ENCODE measurements at places on chromosomes 4 and X.

- no peak for DNase-seq
Measured at GRCh38 chr4:171157462-171158082, 655.6 kb upstream of the GALNTL6 start.

DNA sequence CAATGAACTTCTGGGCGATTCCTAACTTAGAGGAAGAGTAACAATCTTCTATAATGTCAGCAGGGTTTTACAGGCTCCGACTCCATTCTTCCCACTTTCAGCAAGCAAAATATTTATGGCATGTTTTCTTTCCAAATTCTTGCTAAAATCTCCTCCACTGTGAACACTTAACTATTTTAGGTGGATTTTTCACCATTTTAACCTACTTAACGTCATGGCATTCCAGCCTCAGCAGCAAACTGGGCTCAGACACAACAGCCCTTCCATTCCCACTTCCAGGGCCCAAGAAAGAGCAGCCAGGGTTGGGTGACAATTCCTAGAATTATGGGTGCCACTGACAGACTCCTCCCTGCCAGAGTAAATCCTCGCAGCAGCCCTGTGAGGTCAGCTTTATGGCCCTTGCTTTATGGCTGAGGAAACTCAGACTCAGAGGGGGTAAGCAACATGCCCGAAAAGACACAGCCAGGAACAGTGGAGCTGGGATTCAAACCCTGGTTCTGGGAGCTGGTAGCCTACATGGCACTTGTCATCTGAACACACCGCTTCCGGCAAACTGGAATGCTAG is 112.8 kb upstream of the MAP3K15 start:
- DNase-seq: no peak

GRCh38 chr4:109611045-109611646 is 51.1 kb downstream of the MCUB start:
- no peak for DNase-seq

DNA sequence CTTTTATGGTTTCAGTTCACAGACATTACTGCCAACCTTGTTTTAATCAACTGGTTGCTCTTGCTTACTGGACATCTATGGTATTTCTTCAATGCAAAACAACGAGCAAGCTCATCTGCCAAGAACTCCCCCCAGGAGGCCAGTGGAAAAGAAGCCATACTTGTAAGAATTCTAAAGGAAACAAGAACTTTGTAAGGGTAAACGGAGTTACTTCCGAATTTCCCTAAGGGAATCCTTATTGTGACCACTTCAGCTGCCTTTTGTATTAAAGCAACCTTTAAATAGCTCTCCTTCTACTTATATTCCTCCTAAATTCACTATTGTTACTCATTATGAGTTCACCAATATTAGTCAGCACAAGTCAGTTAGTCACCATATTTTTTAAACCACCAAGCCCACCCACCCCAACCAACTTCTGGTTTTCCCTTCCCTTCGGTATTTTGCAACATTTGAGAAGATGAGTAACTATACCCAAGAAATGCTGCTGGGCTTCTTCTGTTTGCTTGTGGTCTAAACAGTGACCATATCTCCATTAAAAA is 602.8 kb upstream of the DIPK2B start:
- DNase-seq: no peak

- no peak for DNase-seq
Measured at GRCh38 chrX:48747415-48748016, 14.0 kb upstream of the GLOD5 start.

DNA sequence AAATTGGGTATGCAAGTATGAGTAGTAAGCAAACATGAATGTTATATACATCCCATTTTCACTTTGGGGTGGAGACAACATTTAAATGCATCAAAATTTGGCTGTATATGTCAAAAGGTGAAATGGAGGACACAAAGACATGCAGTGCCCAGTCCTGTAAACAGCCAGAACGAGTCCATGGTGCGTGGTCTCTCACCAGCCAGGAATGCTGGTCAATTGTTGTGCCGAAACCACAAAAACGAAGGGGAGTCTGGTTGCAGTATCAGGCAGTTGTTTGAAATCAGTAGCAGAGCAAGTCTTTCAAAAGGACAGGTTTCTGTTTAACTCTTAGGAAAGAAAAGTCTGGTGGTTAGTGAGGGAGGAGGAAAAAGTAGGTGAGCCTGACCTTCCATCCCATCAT is 22.3 kb upstream of the RNF150 start:
- DNase-seq: no peak

- DNase-seq: no peak
Measured at GRCh38 chrX:107384397-107385105, 64.9 kb upstream of the FRMPD3 start.

- no peak for DNase-seq
Measured at GRCh38 chr4:89897867-89898266, 3.2 kb downstream of the MMRN1 start.

DNA sequence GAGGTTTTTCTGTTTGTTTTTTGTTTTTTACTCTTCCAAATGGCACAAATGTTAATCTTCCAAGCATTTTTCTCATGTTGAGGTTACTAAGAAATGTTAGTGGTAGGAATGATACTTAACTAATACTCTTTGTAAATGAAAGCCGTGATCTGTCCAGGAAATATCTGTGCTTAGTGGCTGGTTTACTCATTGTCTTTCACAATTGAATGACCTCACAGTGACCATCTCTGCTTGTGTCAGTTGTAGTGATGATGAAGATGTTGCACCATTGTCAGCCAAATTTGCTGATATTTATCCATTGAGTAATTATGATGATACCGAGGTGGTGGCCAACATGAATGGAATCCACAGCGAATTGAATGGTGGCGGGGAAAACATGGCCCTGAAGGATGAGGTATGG is 93.5 kb downstream of the TNIP2 start:
- DNase-seq: no peak

- DNase-seq: no peak
Measured at GRCh38 chr4:88481537-88481936, 24.6 kb downstream of the HERC5 start.

- no peak for DNase-seq
Measured at GRCh38 chrX:78327370-78328086, at the start of gene CYSLTR1. CYSLTR1 (minus strand) TSS chrX:78327611; CDS start chrX:78273746, 53,865 bp downstream.

DNA sequence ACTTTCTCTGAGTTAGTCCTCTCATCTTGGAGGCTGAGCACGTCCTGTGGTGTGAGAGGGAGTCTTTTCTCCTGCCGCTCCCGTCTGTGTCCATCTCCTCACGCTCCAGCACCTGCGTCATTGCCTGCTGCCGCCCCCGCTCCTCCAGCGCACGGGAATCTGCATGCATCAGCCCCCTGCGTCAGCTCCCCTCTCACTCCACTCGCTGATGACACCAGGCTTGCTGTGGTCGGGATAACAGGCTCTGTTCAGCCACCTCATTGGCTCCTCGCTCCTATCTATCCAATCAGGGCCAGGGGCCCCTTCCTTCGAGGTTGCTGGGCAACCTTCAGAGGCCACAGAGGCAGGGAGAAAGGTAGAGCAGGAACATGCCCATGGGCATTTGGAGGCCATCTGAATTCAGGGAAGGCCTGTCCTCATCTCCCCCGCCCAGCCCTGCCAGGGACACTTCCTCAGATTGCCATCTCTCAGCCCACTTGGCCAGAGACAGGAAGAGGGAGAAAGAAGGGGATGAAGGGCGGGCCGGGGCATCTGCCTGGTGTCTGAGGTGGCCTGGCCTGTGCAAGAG is 9.3 kb downstream of the ZNF185 start:
- DNase-seq: no peak

DNA sequence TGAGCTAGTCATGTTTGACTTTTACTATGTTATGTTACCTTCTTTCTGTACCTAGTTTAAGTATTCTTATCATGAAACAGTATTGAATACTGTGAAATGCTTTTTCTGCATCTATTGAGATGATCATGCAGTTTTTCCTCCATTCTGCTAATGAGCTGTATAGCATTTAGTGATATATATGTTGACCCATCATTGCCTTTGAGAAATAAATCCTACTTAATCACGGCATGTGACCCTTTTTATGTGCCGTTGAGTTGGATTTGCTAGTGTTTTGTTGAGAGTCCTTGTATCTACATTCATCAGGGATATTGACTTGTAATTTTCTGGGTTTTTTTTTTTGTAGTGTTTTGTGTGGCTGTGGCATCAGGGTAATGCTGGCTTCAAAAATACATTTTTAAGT is 537.7 kb upstream of the AADAT start:
- no peak for DNase-seq

DNA sequence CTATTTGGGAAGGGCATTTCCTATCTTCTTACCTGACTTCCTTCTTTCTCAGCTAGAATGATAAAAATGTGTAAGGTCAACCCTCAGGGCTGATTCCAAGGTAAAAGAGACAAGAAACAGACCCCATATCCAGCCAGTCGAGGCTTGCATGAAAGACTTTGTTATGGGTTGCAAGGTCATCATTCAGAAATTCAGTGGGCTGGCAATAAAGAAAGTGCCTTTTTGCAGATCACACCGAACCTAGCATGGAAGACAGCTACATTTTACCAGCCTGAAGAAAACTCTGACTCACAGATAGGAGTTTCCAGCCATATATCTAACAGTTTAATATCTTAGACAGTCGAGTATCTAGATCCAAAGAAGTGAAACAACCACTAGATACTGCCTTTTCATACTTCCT is 87.4 kb downstream of the PDGFC start:
- DNase-seq: no peak

- DNase-seq: no peak
Measured at GRCh38 chr4:74540193-74540592, 95.3 kb downstream of the AREG start.

DNA sequence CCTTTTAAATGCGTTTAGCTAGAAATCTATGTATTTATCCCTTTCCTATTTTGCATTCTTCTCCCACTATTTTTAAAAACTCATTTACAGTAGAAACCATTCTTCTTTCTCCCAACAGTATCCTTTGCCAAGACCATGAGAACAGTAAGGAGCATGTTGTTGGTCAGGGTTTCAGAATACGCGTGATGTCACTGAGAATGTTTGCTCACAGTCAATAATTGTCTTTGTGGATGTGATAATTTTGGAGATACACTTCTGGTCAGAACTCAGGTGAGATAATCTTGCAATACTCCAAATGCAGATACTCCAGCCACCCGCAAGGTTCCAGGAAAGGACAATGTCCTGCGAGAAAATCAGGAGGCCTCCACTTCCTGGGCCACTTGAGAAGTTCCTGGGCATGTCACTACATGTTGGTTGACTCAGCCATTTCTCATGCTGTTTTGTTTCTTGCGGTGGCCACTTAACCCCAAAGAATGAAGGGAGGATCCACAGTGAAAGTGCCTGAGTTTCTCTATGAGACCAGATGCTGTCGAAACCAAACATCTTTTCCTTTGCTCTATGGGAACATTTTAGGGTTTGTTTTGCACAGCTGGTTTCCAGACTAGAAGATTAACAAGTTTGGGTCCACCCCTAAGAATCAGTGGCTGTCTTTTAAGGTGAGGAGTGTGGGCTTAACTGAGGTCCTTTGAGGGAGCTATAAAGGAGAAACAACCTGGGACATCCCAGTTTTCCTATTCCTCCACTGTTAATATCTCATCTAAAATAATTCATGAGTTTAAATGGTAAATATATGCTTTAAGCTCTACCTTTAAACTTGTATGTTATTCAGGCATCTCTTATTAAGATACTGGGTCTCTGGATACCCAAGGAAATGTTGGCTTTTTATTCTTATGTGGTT is 116.0 kb downstream of the SOWAHB start:
- DNase-seq: no peak

DNA sequence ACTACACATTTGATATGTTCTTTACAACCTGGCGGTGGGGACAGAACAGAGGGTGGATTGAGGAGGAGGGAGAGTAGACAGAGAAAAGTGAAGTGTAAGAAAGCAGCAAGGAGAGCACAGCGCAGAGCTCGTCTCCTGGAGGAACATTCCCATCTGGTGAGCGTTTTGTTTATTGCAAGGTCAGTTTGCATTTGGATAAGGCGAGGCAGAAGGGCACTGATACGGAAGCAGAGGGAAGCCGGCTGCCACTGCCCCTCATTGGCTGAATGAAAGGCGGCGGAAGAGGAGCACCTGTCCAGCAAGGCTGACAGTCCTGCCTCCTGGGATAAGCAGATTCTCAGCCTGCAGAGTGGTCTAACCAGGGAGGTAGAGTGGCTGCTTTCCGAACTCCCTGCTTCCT is 83.2 kb downstream of the GPR143 start:
- peak; percentile 35 for DNase-seq

DNA sequence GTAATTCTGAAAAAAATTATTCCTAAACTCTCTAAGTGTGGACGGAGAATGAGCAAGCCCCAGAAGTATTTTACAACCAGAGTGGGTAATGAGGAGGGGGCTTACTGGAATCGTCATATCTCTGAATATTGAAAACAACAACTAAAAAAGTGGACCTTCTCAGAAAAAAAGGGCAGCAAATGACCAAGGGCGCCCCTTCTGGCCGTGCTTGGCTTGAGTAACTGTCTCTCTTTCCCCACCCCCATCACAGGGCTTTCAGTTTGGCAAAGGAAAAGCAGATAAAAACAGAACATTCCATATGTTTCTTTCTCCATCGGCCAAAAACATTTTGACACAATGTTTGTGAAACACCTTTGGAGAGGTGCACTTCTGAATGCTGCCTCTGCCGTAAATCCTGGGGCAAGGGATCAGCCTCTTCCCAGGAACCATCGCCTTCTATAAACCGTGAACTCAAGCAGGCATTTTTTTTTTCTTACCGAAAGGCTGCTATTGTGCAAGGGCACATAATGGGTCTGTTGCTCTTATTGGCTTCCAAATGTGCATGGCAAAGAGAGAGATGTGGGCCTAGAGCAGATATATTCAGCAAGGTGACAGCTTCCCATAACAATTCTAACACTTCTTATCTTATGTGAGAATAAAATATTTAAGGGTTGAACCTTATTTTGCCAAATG is 115.4 kb downstream of the PARM1 start:
- no peak for DNase-seq

DNA sequence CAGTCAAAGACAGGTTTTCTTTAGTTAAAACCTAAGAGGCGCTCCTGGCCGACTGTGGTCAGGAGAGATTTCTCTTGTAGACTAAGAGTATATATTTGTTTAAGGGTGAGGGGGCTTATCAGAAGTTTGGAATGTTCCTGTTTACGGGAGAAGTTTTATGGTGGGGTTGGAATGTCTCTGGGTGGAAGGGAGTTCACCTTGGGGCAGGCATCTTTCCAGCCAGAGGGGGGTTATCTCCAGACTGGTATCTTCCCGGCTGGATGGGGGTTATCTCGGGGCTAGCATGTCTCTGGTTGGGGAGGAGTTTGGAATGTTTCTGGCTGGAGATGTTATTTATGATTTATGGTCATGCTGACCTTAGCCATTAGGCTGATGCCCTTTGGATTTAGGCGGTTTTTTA is 116.0 kb downstream of the COX7B2 start:
- no peak for DNase-seq

DNA sequence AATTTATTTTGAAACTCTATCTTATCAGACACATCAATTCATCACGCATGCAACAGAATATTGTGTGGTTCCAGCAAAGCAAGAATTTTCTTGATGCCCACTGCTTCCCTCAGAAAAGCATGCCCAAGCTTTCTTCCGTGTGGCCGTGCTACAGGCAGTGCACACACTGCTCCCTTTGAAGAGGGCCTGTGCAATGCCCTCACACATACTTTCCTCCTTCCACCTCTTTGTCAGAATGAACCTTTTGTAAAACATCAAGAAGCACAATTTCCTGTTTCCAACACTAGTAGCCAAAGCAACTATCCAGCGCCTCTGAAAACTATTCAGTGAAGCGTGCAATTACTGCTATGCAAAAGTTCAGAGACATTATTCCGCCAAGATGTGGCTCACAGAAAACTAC is 201.7 kb downstream of the NLGN4X start:
- DNase-seq: no peak

- DNase-seq: no peak
Measured at GRCh38 chr4:140635606-140636005, 66.8 kb upstream of the UCP1 start.
